ENCODE measurements at places on chromosomes 2 and 18.

DNA sequence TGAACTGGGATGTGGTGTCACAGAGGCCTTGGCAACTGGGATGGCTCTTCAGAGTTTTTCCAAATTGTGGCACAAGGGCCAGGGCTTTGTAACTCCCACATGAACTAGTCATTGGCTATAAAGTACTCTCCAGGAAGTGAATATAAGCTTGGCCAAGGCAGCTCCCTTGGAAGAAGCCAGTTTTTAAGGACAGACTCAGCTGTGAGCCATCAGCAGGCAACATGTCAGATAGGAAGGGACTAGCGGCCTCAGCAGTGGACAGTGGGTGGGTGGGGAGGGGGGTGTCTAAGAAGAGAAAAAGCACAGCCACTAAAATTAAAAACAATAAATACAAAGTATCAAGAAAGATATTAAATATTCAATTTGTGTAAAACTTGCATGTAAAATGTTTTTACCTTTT is 691.1 kb upstream of the PIK3C3 start:
- DNase-seq, result no peak

DNA sequence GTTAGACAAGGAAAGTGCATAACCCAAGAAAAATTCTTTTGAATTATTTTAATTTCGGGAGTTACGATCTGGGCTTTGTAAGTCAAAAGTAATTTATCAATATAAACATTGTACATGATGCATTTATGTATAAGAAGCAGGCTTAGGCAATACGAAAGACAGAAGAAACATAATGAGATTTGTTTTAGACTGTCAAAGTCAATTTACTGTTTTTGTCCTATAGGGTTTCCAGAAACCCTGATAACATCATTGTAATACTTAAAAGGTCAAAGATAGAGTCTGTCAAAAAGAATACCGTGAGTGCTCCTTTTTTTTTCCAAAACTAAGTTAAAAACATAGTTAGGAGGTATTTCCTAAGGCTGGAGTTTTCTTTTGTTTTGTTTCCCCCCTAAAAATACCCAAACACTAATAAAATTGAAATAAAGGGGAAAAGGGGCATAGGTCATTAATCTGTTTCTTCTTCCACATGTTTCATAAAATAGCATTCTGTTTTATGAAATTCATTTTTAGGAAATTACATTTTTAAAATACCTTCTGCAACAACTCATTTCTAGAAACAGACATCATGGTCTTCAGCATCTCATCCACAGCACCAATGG is 16.1 kb downstream of the C1D start:
- DNase-seq, result no peak

- DNase-seq, result no peak
Observed at GRCh38 chr2:86052676-86053075, 53.0 kb downstream of the POLR1A start.

GRCh38 chr2:72722492-72723070 is 103.3 kb downstream of the EXOC6B start:
- no peak for DNase-seq

DNA sequence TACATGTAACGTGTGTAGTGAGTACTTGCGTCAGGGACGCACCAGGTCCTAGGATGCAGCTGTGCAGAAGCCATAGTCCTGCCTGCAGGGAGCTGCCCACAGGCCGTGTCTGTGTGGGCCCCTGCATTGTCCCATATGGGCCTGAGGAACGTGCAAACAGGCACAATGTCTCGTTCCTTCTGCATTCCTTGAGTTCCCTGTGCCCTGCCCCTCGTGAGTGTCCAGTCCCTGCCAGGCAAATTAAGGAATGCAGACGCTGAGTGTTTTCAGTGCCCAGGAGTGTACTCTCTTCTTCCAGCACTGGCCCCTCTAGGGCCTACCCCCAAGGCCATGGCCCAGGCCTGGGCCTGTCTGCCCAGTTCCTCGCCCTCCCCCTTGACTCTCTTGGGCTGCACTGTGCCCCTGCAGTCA is 61.8 kb downstream of the FAM168B start:
- DNase-seq, result no peak

Measured in NCI-H524 treated with DMSO at 0.1 percent for 48 hours (cell line).